ENCODE measurements at places on chromosomes 3 and 15.

GRCh38 chr15:85837011-85837433 is 42.3 kb upstream of the KLHL25 start:
- no peak for DNase-seq

DNA sequence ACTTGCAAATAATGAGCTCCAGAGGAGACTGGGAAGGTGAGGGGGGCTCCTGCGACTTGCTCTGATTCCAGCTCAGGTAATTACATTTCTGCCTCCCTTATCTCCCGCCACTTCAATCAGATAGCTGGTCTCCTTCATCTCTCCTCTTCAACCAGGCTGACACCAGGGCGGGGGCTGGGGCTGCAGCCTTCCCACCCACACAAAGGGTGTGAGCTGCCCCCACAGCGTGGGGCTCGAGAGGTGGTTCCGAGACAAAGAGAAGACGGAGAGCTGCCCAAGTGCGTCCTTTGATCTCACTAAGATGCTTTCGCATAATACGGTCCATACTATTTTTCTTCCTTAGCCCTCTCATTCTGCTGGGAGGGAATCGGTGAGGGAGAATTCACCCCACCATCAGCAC is 139.7 kb downstream of the NSMCE3 start:
- DNase-seq, result no peak

DNA sequence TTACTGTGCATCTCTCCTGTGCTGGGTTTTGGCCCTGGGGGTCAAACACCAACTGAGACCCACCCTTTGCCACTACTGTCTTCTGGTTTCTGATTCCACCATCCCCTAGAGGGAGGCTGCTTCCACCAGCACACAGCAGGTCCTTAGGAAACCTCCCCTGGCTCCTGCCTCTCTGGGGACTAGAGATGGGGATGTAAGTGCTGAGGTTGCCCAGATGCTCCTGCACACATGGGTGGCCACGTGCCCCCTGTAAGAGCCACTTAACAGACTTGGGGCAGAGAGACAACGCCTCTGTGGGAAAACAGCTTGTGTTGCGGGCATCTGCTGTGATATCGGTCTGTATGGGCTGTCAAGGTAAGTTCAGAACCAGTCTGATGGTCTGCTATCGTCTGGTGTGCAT is 83.4 kb downstream of the ATP2B2 start:
- DNase-seq, result no peak

DNA sequence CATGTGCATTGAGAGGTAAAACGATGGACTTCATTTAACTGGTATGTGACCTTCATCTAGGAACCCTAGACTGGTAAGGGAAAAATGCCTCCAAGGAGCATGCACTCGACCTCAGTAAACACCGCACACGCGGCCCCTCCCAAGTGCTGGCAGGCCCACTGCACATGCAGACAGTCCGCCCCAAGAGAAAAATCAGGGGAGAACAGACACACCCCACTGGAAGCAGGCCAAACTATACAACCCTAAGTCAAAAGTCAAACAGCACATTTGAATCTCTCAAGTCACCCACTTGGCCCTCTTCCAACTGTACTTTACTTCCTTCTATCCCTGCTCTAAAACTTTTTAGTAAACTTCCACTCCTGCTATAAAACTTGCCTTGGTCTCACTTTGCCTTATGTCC is 250.1 kb upstream of the HES1 start:
- no peak for DNase-seq

DNA sequence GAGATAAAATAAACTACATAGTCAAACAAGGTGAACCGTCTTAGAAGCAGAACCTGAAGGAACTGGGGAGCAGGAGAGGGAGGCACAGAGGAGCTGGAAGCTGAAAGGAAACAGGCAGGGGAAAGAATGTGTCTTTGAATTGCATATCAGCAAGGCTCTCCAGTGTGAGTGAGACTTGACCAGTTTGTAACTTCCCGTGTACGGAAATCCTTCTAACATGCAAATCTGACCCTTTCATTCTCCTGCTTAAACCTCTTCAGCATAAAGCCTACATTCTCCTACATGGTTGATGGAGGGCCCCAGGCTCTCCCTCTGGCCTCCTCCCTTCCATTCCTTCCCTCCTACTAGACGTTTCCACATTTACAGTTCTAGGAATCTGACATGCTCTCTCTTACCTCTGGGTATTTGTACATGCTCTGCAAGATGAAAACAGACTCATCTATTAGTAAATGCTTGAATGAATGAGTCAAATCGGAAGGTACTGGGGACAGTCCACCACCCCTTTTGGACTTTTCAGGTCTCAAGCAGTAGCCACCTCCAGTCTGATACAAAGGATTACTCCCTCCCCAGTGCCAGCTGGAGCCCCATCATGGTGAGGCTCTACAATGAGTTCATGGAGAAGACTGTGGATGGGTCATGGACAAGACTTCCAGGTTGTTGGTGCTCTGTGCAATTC is 6.1 kb upstream of the SLC25A38 start:
- DNase-seq, result no peak
